ENCODE measurements at places on chromosomes 2 and 18.

- DNase-seq, result no peak
Measured at GRCh38 chr2:196233021-196233804, 61.8 kb upstream of the STK17B start.

DNA sequence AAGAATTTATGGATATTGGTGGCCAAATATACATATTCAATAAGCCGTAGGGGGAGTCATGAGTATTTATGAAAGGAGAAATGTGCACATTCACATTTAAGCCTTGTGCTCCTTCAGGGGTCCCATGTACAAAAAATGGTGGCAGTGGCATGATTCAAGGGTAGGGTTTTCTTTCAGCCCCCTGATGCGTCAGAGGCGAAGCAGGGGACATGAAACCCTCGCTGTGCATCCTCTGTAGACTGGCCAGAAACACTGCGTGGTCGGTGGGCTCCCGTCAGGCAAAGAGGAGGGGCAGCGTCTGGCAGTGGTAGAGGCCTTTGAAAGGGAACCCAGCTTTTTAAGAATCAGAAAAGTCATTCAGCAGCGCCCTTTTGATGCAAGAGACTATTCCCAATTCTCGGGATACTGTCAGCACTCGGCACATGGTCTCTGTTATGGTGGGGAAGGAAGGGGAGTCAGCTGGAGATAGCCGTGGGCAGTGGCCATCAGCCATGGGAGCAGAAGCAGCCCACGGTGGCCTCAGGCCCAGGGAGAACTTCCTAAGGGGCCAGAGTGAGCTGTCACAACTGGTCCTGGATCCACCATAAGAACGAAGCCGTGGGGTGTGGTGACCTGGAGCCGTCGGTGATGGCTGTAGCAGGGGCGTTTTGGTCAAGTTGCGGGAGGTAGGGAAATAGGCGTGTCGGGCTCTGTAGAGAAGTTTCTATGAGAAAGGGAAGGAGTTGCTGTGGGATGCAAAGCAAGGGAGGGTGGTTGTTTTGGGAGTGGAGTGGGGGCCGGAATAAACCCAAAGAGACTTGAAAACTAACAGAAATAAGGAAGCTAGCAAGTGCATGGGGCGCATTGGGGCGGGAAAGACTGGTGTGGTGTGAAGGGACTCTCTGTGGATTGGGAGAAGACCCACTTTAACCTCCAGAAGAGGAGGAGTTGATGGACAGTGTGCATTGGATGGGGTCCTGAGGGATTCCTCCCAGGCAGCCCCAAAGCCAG, 95.6 kb downstream of the SH3BP4 start:
- no peak for DNase-seq

DNA sequence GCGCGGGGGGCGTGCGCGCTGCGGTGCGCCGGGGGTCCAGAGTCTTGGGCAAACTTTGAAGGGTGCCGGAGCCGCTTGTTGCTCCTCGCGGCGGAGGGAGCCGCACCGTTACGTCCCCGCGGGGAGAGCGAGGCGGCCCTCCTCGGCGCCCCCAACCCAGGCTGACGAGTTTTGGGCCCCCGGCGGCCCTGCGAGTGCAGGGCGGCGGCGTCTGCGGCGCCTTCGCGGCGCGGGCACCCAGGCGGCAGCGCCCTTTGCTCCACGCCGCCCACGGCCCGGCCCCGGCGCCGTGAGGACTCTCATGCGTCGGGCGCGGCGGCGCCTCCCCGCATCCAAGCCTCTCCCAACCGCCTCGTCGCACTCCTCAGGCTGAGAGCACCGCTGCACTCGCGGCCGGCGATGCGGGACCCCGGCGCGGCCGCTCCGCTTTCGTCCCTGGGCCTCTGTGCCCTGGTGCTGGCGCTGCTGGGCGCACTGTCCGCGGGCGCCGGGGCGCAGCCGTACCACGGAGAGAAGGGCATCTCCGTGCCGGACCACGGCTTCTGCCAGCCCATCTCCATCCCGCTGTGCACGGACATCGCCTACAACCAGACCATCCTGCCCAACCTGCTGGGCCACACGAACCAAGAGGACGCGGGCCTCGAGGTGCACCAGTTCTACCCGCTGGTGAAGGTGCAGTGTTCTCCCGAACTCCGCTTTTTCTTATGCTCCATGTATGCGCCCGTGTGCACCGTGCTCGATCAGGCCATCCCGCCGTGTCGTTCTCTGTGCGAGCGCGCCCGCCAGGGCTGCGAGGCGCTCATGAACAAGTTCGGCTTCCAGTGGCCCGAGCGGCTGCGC, 814 bp downstream of the FZD7 start:
- peak; percentile 41 for DNase-seq

DNA sequence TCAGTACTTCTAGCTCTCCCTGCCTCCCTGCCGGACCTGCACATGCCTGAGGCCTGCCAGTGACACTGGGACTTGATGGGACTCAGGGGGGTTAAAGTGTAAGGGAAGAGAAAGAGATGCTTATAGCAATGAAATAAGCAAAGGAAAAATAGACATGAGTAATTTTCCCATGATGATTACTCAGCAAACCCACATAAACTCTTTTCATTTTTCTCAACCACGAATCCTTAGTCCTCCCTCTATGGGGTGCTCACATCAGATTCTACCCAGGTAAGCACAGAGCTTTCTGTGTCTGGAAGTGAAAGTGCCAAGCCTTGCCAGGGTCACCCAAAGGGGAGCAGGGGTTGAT, 44.8 kb upstream of the ANKRD62 start:
- no peak for DNase-seq

GRCh38 chr2:69017835-69018234, 4.9 kb downstream of the ANTXR1 start:
- DNase-seq, result no peak

DNA sequence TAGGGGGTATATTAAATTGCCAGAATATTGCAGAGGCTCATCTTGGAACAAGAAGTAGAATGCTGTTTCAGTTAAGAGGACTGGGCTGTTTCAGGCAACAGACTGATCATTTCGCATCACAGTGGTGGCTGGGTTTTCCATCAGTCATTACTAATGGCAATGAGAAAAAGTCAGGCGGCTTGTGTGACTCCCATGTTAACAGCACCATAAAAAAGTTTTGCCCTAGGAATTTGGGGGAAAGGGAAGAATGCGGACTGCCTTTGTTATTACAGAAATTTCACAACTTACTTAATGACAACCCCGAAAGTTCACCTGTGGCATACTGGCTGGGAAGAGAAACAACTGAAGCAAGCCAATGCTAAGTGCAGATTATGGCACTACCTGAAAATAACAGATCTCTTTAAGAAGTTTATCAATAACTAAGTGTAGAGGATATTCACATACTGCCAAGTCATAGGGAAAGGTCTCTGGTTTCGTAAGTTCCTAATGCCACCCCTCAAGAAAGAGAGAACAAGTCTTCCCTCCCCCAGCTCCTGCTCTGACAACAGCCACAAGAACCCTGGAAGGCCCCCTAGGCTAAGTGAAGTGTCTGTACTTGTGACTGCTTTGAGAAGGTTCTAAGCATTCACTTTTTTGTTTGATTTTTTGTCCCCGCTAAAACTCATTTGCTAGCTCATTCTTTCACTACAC, 40.5 kb upstream of the AP1S3 start:
- no peak for DNase-seq

DNA sequence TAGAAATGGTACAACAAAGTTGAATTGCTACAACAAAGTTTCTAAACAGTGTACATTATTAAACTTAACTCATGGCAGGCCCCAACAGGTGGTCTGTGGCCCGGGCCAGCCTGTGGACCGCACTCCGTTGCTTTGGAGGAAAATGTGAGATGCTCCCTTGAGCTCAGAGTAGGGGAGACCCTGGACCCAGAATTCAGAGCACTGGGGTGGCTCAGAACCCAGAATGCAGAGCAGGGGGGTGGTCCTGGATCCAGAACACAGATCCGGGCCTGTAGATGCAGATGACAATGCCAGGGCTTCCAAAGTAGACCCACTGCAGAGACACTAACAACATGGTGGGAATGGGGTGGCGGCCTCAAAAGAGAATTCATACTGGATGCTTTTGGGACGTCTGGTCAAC, 311.0 kb downstream of the NDUFA10 start:
- DNase-seq, result no peak

DNA sequence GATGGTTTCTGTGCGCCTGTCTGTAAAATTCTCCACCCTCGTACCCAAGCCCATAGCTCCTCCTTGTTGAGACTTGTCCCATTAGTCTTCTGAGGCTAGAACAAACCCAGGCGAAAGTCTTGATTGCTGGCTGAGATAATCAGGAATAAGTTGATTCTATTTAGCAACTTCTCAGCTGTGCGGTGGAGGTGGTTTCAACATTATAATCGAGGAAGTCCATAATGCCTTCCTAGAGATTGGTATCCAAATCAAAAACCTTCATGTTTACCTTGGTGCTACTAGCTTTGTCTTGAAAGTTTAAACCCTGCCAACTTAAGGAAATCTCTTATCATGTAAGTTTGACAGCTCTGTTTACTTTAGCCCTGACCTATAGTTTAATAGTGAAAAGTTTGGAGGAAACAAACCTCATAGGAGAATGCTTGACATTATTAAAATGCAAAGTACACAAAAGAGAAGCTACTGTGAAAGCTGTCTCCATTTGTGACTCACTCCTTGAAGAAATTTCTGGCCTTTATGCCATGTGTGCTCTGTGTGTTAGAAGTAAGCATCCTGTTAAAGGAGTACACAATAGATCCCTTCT, 36.6 kb upstream of the DSC1 start:
- no peak for DNase-seq

DNA sequence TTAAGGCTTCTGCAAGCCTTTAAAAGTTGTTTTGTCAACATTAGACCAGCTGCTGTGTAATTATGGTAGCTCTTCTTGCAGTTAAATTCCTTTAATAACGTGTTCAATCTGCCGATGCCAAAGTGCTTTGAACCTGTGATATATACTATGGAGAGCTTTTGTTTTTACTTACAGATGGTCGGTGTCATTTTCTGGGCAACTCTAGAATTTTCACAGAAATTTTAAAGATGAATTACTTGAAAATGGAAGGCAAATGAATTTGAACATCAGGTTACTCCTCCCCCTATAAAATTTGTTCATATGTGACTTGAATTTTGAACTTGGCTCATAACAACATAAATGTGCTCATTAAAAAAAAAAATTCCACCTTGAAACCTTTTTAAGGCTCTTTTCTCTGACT, 23.0 kb downstream of the LYPD6 start:
- no peak for DNase-seq

DNA sequence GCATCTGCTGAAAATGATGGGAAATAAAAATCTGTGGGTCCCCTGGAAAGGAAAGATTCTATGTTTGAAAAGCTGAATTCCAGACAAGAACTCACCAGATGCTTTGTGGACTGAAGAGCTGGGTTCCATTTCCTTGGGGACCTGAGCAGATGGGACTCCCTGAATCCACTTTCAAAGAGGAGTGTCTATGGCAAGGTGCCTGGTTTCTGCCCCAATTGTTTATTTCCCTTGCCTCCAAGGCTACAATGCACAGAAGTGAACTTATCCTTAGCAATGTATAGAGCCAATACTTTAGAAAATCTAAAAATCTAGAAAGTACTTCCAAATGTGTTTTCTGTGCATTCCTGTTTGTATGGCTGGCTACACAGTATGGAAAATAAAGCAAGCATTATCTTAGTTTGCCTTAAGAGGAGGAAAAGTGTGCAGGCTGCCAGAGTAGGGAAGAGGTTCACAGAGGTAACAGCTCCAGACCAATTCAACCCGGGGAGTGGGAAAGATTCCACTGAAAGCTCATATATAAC, 420.5 kb downstream of the NRXN1 start:
- no peak for DNase-seq

GRCh38 chr2:216774620-216775019, 79.3 kb upstream of the IGFBP5 start:
- no peak for DNase-seq

DNA sequence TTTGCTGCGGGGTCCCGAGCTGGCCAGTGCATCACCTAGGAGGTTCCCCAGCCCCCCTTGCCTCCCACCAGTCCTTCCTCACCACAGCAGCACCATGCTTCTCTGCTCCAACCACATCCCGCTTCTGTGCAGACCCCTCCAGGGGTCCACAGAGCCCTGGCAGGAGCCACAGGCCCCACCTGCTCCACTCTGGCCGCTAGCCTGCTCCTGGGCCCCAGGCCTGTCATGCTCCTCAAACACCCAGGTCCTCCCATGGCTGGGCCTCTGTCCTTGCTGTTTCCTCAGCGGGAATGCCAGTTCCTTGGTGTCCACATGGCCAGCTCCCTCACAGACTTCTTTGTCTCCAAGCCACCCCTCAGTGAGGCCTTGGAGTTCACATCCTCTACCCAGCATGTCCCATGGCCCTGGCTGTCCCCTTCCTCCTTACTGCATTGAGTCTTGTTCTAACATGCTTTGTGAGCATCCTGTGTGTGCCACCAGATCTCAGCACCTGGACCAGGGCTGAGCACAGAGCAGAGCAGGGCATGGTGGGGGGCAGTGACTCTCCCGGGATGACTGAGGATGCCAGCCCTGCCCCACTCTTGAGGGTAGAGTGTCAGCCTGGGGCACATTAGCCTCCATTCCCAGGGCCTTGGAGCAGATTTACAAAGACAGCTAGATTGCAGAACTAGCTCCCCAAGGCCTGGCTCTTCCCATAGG, 201.0 kb upstream of the HS6ST1 start:
- DNase-seq, result no peak

- DNase-seq, result no peak
Measured at GRCh38 chr2:41647468-41648050, 400.3 kb upstream of the PKDCC start.

GRCh38 chr2:201883606-201884369, 77.5 kb downstream of the CDK15 start:
- no peak for DNase-seq

- DNase-seq, result no peak
Measured at GRCh38 chr2:37459095-37459981, 114.9 kb downstream of the QPCT start.

GRCh38 chr2:22843919-22844537, 541.0 kb upstream of the KLHL29 start:
- DNase-seq, result no peak

DNA sequence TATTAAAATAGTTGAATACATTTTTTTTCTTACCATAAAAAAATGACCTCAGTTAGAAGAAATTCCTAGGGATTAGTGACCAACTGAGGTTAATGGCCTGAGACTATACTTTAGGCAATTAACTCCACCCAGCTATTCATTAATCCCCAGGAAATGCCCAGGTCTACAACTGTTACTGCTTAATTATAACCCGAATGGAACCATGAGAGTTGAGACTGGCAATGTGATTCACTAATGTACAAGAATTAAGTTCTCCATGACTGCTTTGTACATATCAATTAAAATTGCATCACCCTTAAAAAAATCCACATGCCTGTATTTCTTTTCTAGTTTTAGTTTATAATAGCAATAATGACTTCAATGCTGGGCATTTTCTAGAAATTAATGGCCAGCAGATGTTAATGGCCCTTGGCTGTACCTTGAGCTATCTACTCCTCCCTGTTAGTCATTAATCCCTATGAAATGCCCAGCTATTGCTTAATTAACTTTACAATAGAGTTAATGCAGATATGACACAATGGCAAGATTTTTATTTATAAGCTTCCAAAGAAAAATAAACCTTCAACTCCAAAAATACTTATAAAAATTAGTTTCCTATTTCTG, 44.1 kb downstream of the ERBB4 start:
- DNase-seq, result no peak

GRCh38 chr2:230723363-230723762, 10.7 kb downstream of the CAB39 start:
- DNase-seq, result no peak

All from stimulated activated CD4-positive, alpha-beta T cell treated with anti-CD3 and anti-CD28 coated beads, Interleukin-2, amount 100 ng/mL, for 24 hours (primary cell).